ENCODE measurements at places on chromosomes 3 and 15.

GRCh38 chr3:120059081-120059864, 35.0 kb downstream of the GSK3B start:
- no peak for DNase-seq

DNA sequence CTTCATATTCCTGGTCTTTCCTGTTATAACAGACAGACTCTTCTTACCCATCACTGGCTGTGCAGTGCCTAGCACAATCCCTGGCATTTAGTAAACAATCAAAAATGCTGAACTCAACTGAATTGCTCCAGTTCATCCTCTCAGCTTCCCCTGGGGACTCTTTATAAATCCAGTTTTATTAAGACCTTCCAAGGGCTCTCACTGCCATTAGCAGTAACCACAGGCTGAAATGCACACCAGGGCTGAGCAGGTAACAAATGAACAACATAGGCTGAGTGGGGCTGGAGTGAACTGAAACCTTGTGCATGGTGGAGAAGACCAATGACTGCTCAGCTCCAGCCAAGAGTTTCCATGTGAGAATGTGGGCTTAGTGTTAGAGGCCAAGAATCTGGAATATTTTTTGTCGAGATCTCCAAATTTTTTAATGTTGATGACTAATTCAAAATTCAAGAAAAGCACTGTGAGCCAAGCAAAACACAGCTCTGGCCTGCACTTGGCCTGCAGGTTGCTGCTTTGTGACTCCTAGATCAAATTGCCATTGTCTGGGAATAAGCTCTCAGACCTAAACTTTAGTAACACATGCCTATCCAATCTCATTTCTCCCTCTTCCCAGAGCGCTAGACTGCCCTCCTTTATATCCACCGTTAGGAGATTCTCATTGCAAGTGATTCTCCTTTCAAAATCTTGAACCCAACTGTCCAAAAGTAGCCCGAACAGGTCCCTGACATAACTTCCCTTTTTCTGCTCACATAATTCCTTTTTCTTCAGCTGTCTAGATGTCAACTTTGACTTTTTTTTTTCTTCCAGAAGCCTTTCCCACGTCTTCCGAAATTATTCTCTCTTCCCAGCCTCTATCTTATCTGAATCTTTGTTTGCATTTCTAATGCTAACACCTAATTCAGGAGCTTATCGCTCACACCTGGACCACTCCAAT, 7.4 kb downstream of the SQOR start:
- DNase-seq, result no peak

GRCh38 chr3:140290105-140290504, 355.1 kb downstream of the CLSTN2 start:
- DNase-seq, result no peak

GRCh38 chr3:67635257-67635656, 19.2 kb downstream of the SUCLG2 start:
- DNase-seq, result no peak

DNA sequence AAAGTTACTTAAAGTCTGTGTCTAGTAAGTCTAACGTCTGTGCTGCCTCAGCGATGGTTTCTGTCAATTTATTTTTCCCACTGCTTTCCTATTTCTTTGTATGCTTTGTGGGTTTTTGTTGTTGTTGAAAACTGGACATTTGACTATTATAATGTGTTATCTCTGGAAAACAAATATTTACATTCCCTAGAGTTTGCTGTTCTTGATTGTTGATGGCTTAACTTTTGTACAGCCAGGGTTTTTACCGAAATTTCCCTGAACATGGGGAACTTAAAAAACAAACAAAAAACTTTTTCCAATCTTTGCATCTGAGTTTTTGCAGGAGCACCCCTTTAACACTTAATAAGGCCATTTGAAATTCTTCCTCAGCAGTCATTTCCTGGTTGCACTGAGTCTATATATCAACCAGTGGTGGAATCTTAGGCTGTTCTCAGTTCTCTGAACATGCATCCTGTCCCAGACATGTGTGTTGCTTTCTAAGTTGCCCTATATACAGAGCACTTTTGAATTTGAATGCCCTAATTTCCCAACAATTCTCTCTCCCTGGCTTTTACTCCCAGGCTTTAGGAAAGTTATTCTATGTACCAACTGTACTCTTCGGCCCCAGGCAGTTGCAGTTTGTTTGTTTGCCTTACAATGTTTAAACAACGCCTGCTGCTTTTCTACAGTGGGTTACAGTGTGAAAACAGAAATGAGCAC, 11.8 kb upstream of the PIAS1 start:
- DNase-seq, result no peak

DNA sequence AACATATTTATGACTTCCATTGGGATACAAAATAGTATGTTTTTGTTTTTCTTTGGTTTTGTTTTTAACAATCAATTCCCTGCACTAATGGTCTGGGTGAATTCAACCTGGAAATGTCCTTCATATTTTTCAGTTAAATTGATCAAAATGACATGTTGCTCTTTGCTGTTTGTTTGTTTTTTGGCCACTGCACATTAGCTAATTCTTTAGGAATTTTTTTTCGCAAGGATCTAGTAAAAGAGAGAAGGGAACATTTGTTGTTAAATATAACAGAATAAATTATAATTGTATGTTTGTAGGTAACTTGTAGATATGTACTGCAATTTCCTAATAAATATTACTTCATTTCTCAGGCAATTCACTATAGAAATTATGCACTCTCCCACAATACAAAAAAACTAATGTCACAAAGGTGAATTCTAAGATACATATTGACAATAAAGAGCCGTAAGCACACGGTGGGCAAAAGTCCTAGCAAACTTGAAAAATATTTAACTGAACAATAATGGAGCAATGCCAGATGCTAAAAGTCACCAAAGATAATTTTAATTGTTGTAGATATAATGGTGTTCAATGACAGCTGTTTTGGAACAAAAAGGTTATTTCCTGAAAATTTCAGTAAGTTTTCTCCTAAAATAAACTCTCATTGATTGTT, 21.4 kb upstream of the PPARG start:
- DNase-seq, result no peak

GRCh38 chr15:85583442-85583841, 203.0 kb downstream of the AKAP13 start:
- no peak for DNase-seq

All from activated CD4-positive, alpha-beta T cell treated with anti-CD3 and anti-CD28 coated beads for 24 hours (primary cell).